Iris pigment epithelial cell (primary cell): ENCODE measurements at places on chromosomes 11 and 22.

DNA sequence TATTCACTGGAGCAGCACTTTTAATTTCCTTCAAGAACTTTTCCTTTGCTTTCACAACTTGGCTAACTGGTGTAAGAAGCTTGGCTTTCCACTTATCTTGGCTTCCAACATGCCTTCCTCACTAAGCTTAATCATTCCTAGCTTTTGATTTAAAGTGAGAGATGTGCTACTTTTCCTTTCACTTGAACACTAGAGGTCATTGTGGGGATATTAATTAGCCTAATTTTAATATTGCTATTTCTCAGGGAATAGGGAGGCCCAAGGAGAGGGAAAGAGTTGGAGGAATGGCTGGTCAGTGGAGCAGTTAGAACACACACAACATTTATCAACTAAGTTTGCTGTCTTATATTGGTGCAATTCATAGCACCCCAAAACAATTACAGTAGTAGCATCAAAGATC lies 24.6 kb upstream of the CCDC90B start:
- DNase-seq: no peak

GRCh38 chr22:35834061-35834460 lies 116.4 kb downstream of the APOL5 start:
- DNase-seq: no peak

GRCh38 chr11:78372114-78372768 lies 45.4 kb downstream of the GAB2 start:
- no peak for DNase-seq

DNA sequence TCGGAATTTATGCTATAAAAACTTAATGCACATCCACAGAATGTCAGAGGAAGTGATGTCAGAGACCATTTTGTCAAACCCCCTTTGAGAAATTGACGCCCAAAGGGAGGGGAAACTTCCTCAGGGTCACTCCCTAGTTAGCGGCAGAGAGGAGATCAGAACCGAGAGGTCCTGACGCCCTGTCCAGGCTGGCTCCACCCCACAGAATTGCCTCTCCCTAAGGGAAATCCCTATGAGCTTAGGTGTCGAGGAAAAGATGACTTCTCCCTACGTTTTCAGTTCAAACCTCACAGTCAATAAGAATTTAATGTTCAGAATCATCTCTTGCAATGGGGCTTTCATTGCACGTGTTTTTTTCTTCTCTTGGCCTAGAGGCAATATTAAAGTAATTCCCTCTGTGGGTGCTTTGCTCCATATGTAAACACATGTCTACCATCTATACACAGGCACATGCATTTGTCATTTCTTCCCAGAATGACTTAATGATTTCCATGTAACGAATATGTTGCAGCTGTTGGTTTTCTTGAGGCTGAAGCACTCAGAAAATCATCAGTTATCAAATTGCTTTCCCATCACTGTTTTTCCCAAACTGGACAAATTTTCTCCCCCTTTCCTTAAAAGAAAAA lies 148.7 kb upstream of the TIMP3 start:
- DNase-seq: no peak

DNA sequence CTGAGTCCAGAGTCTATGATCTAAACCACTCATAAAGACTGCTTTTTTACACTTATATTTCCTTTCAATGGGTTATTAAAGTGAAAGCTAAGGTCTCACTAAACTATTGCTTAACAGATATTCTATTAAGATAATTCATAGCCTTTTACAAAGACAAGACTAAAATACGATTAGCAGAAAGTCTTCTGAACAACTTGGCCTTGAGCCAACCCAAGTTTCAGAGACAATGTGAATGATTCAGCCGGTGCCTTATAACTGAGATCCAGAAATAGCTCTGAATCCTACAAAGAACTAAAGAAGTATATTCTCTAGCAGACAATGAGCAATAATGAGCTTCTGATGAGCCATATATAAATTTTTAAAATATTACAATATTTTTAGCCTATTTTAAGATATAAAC lies 41.5 kb upstream of the CARD18 start:
- peak; percentile 88 for DNase-seq

- no peak for DNase-seq
Observed at GRCh38 chr11:124190298-124191139, 7.4 kb downstream of the OR10D3 start.

GRCh38 chr11:39780131-39780530 lies 1679.3 kb downstream of the LRRC4C start:
- DNase-seq: no peak

DNA sequence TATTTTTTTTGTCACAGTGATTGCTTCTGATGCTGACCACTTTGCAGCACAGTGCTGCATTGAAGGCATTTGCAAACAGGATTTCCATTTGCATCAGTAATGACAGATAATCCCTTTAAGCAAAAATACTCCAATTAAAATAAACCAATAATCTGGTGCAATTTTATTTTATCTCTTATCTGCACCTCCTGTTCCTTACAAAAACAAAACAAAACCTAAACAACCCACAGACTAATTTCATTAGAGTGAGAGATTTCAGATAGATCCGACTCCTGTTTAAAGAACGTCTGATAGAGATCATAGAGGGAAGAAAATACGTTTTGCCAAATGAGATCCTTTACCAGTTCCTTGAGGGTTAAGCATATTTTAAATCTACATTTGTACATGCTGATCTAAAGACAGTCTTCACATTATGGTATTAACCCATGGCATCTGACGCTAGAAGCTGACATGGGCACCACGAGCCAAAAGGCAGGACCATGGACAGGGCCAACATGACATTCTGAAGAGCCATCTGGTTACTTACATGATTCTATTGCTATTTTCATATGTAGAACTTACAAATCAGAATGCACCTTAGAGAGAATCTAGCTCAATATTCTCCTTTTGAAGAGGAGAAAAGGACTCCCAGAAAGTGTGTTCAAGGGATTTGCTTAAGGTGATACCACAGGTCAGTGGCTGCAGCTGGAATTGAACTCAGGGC lies 286.2 kb upstream of the NARS2 start:
- DNase-seq: peak; percentile 27

GRCh38 chr22:46201059-46201757 lies 48.9 kb downstream of the CDPF1 start:
- no peak for DNase-seq

DNA sequence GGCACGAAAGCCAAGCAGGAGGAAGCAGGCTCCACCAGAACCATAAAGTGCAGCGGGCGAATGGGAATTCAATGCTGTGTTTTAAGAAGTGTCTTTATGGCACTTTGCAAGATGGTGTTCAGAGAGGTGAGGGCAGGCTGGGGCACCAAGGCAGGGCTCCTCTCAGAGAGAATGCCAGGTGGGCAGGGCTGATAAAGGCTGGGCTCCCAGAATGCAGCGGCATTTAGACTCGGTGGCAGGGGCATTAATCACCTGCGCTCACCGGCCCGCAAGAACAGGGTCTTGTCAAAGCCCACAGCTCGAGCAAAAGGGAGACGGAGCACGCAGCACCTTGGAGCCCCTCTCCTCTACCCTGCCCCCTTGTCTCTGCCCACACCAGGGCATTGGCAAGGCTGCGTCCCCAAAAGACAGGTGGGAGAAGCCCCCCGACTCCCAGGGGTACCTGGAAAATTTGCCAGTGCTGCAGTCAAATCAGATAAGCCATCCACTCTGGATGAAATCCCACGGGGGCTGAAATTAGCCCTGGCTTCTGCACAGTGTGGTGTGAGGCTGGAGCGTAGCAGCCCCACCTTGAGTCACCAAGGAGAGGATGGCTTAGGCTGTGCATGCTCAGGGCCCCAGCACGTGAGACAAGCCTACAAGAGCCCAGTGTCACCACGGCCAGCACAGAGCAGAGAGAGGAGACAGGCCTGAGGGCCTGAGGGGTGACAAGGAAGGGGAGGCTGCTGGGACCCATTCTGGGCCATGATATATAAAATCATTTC lies 8.1 kb downstream of the MACROD1 start:
- no peak for DNase-seq

DNA sequence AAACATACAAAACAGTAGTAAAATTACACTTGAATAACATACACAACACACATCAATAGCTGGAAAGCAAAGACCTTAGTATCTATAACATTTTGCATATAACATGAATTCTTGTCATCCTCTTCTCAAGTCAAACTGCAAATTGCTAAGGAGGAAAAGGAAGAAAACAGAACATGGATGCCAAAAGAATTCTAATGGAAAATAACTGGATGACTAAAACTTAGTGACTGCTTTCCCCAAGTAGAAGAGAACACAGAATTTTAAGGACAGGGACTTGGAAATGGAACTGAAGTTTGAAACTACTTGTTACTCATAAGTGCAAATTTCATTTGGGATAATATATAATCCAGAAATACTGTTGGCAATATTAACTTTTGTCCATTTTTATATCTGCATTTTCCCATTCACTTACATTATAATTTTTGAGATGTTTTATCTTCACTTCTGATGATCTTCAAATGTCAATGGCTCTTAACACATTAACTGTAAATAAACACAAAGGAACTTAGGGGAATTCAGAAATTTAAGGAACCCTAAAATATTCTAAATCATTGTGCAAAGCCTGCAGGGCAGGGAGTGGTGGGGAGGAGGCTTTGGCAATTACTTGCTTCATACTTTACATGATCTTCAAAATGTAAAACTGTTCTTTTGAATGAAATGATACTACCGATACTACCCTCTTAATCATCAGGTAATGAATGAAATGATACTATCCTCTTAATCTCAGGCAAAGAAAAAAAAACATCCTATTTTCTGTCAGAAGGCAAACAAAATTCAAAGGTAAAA lies 9.9 kb downstream of the MTMR2 start:
- DNase-seq: no peak

- DNase-seq: no peak
Observed at GRCh38 chr11:130766650-130767565, 149.4 kb downstream of the SNX19 start.

DNA sequence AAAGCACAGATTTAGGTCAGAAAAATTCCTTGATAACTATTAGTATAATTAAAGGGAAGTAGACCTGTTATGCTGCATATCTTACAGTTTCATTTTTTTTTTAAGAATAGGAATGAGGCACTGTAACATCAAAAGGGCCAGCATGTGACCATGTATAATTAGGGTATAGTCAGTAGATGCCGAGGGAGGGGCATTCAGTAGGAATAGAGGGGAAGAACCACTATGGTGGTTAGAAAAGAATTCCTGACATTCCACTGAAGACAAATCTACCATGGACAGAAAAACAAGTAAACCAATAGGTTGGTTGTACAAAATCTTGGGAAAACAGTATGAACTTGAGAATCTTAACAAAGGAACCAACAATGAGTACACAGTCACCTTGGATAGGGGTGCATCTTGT lies 78.4 kb upstream of the CCDC179 start:
- no peak for DNase-seq

DNA sequence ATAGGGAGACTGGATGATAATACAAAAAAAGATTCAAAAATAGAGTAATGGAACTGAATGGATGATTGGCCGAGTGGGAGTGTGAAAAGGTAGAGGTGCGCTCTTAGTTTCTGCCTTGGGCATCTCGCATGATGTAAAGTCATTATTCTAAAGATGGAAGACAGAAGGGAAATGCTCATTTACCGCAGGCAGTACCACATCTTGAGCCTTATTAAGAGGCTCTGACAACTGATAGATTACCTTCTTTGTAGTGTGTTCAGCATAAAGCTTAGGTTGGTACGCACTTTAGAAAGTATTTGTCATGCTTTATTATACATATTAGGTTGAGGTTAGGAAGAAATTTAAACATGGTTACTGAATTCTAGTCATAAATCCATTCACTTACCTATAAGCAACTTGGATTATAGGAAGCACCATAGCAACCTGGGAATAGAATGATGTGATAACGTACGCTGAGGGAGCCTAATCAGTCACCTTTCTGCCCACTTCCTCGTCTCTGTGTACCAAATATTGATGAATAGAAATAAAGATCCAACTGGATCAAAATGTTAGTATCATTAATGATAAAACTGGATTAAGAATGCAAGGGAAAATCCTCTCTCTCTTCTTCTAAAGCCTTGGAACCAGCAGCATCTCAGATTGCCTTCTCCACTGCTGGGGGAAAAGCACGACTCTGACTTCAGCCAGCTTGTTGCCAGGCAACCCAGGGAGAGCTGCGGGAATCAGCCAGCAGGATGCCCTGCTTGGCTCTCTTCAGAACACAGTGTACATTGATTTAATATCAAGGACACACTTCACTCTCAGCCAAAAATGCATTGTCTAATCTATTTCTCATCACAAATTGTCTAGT lies 29.0 kb upstream of the VWA5A start:
- DNase-seq: no peak

DNA sequence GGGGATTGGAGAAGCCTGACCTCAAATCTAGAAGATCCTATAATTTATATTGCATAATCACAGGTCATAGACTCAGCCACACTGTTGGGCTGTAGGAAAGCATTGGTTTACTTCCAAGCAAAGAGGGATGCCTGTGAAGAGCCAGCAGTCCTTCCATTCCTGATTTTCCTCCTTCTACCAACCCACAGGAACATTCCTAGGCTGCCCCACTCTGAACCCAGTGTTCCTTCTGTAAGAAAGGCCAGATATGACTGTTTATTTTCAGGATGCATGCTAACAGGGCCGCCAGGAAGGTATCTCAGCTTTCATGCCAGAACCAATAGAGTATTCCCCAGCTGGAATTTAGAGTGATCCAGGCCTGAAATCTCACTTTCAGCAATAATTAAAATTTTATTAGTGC lies 197.1 kb downstream of the ETS1 start:
- DNase-seq: no peak

- no peak for DNase-seq
Observed at GRCh38 chr22:24541681-24542515, 13.0 kb downstream of the GUCD1 start.

DNA sequence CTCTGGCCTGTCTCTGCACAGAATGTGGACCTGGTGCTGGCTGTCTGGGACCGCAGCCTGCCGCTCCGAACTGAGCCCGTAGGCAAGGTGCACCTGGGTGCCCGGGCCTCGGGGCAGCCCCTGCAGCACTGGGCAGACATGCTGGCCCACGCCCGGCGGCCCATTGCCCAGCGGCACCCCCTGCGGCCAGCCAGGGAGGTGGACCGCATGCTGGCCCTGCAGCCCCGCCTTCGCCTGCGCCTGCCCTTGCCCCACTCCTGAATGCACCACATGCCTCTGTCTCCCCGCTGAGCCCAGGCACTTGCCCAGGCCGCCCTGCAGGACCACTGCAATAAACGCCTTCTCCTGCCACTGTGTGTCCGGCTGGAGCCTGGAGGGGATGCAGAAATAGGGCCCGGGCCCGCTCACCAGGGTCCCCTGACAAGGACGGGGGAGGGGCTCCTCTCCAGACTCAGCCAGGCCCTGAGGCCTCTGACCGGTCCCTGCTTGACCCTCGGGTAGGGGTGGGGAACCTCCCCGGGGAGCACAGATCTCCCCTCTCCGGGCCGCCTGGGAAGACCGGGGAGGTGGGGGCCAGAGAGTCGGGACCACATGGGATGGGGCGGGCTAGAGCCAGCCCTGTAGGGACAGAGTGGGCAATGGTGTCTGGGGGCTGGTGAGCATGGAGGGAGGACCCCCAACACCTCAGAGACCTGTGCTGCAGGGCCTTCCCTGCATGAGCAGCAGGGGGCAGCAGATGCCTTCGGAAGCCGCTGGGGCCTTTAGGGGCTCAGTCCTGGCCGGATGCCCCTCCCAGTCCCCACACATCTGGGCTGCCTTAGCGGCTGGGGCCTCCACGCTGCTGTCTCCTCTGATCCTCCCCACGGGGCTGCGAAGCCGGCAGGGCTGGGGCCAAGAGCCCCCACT lies 1.4 kb upstream of the TNNI2 start:
- DNase-seq: peak; percentile 45
